Bronchial epithelial cell (primary cell): ENCODE measurements at places on chromosomes 2 and 18. TPM values are rescaled to one million over a fixed set of nuclear protein-coding genes. Genes with fewer than 3 reads are reported as not detected.
A peak's percentile ranks its signal among the peaks of the same experiment; 100 is the strongest.

The PSD4 gene
- total RNA-seq, result 25.0 and 27.0 TPM in 2 replicates

The KCNE4 gene
- total RNA-seq, result under 0.01 and 0.26 TPM in 2 replicates

DNA sequence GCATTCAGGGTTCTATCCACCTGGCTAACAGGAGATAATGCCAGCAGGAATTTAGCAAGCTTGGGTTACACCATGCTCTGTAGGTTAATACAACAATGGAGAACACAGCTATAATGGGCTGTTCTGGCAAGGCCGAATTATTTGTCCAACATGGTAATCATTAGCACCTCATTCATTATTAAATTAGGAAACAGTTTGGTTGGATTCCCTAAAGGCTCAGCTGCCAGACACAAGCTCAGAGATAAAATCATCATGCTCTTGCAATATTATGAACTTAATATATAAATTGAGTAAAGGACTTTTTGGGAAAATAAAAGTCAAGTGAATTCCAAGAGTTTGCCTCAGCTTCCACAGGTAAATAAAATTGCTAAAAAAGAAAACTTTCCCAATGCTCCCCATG is 166.4 kb downstream of the ANKRD44 start:
- no peak for DNase-seq

DNA sequence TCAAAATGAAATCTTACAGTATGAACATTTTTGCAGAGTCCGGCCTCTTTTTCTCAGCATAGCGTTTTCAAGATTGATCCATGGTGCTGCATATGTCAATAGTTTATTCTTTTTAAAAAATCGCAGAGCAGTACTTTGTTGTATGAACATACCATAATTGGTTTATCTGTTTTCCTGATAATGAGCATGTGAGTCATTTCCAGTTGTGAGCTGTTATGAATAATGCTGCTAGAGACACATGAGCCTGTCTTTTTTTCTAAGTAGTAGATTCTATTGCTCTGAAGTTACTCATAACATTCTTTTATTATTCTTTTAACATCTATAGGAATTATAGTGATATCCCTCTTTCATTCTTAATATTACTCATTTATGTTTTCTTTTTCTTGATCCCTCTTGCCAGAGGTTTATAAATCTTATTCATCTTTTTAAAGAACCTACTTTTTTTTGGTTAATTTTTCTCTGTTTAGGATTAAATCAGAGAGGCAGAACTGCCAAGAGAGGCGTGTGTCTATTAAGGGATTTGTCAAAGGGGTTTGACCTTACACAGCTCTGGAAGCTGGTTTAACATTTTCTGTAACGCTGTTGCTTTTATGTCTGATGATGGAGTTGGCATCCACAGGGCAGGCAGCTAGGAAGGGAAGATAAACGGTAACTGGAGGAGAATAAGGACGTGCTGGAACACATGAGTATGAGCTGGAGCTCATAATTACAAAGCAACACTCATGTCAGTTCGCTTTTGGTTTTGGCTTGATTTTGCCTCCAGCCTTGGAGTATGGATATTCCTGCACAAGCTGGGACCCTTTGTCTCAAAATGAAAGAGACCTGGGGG is 47.4 kb downstream of the MGAT5 start:
- peak; percentile 85 for DNase-seq

The TM4SF20 gene
- total RNA-seq, result not detected in 2 replicates

The DYSF gene
- under 0.01 and 2.7 TPM in 2 replicates for total RNA-seq

DNA sequence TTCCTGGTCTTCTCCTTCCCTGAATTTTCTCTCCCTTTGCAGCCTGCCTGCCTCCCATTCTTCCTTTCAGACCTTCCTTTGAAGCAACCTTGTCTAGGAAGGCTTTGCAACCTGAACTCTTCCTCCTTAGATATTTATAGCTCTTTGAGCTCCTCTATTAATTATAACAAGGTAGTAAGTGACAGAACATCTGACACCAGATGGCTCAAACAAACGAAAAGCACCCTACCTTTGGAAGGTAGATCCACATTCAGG is 57.2 kb upstream of the SLC1A4 start:
- DNase-seq, result no peak

DNA sequence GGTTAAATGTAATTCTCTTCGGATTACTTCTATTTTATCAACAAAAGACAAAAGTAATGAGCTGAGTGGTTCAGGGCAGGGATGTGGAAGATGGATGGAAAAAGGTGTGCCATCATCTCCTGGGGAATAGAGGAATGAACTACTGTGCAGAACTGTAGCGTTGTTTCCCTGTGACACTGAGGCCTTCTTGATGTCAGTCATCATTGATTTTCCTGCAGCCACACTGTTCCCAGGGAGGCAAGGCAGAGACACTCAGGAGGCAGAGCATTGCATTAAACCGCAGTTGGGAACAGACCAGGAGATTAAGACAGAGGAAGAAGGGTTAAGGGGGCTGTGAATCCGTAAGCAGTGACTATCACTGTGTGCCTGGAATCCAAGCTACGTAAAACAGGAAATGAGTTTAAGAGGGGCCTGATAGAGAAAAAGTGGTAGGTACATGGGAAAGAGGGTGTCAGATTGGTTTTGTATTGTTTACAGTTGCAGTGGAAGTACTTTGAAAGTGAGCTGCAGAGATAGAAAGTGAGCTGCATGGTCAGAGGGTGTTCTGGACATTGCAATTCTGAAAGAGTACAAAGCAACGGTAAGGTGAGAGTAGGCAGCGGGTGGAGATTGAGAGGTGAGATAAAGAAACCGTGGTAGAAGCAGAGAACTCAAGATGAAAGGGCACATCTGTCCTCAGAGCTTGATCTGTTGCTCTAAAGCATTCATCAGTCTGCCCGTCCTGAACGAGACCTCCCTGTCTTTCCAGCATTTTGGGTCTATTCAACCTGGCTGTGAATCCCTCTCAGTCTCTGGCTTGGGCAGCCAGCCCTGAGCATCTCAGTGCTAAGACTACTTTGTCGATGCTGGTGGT is 793.4 kb upstream of the CELF4 start:
- no peak for DNase-seq

DNA sequence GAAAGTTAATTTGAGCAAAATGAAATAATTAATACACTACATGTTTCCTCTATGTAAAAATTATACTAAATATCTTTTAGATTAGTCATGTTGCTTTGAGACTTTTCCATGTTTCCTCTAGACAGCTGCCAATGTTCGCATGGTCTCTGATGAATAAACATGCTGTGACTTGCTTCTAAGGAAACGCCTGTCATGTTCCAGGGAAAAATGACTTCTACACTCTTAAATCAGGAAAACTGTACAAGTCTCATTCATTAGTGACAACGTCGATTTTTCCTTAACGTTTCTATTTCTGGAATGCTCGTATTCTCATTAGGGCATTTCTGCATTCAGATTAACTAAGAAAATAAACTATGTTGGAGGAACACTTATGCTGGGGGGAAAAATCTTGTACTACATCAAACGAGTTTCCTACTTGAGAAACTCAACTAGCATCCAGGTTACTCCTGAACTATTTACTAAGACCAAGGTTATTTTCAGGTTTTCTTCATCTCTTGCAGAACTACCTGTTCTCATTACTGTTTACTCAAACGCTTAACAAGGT is 1.6 kb downstream of the COBLL1 start:
- peak; percentile 97 for DNase-seq

- DNase-seq, result no peak
Observed at GRCh38 chr2:38829971-38830370, 45.8 kb downstream of the DHX57 start.

The GPR35 gene
- 0.26 and 0.38 TPM in 2 replicates for total RNA-seq

The CD302 gene
- total RNA-seq, result 0.13 and 0.26 TPM in 2 replicates

- peak; percentile 27 for DNase-seq
Observed at GRCh38 chr2:44949329-44950151, 8.0 kb downstream of the SIX3 start.
